ENCODE measurements at places on chromosomes 7 and 10. TPM values are rescaled to one million over a fixed set of nuclear protein-coding genes. Genes with fewer than 3 reads are reported as not detected.

DNA sequence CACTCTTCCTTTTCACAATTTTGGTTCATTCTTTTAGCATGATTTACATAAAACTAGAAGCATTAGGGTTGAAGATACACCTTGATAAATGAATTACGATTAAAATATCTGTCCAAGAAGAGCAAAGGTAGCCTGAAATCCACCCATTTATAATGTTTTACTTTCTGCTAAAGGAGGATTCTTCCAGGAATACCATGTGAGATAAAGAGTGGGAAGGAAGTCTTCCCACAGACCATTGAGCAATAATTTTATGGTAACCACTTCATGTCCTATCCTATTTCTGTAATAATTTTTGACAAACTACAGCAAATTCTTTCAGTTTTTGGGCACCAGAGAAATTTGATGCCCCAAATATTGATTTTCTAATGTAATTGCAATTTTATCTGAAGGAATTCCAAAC is 150.6 kb upstream of the STEAP4 start:
- DNase-seq: no peak

CYP2C18 gene
- total RNA-seq: not detected

GRCh38 chr10:88986549-88987242 is 3.9 kb upstream of the FAS start:
- no peak for DNase-seq

DNA sequence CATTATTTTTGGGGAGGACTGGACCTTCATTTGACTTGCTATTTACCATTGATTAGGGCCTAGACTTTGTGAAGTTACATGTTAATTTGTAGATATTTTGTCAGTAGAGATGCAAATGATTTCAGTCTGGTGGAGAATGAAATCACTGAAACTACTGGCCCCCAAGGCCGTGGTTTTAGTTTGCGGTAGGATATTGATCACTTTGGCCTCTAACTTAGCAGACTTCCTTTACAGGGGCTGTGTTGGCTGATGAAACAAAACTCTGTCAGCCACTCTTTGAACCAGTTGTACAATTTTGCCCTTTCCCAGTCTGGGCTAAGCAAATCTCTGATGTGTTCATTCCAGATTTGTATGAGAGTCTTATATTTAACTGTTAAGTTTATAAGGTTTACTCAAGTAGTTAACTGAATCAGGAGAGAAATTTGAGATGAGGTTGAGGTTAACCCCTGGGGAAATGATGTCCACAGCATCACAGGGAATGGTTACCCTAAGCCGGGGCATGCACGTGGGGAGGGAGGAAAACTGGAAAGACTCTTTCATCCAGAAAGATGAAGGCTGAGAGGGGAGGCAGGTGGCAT is 105.7 kb upstream of the INSIG1 start:
- no peak for DNase-seq

DNA sequence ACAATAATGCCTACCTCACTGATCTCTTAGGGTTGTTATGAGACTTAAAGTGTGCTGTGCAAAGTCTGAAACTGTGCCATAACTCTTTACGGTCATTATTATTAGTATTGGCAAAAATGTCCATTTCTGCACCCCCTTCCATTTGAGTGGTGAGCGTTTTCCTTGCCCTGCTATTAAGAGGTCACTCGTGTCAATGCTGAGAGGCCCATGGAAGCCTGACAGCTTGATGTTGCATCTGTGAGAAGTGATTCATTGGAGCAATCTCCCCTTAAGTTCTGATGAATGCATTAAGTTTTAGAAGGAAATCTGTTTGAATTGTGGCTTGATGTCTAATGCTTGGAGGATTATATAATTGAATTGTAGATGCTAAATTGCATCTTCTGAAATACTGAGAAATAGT is 253.3 kb downstream of the FRMD4A start:
- DNase-seq: no peak

ALOX5 gene
- 46.5 TPM for total RNA-seq

GRCh38 chr7:132508724-132509353 is 67.4 kb downstream of the PLXNA4 start:
- no peak for DNase-seq

EPHB6 gene
- total RNA-seq: 33.5 TPM

OR2A5 gene
- not detected for total RNA-seq

ANKRD7 gene
- total RNA-seq: 0.93 TPM

DNA sequence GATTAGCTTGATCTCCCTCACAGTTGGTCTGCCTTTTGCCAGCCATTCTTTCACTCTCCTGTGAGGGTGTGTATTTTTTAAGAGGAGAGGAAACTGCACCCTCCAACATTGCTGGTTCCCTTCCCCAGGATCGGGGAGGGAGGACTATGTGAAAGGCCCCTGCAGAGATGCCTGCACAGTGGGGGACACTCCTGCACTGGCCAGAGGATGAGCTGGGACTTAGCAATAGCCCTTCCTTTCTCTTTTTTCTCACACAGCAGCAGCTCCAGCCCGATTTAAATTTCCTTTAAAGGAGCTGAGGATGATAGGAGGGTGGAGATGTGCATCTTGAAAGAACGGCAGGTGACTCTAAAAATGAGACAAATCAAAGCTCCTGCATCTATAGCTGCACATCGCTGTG is 18.7 kb downstream of the SORCS3 start:
- no peak for DNase-seq

All from posterior vena cava (tissue), 2 donors.